HEK293T (cell line): ENCODE measurements at places on chromosomes 3 and 15.

GRCh38 chr15:74206801-74207281, 4.3 kb upstream of the STRA6 start:
- DNase-seq, result no peak

GRCh38 chr15:43229977-43230376, 9.2 kb upstream of the EPB42 start:
- DNase-seq, result no peak

DNA sequence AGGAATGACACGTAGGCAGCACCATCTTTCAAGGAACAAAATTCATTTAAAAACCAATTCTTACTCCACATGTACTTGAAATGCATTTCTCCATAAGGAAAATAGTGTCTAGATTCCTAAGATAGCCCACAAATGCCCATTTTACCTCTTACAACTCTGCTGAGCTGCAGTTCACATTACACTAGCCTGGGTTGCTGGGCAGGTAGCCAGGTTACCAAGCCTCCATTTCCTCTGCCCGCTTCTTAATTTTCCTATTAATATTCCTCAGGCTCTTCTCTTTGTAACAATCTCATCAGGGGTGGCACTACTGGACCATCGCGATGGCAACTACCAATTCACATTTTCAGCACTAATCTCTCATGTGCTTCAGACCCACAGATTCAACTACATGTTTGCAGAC, 10.8 kb downstream of the ATP13A3 start:
- no peak for DNase-seq

DNA sequence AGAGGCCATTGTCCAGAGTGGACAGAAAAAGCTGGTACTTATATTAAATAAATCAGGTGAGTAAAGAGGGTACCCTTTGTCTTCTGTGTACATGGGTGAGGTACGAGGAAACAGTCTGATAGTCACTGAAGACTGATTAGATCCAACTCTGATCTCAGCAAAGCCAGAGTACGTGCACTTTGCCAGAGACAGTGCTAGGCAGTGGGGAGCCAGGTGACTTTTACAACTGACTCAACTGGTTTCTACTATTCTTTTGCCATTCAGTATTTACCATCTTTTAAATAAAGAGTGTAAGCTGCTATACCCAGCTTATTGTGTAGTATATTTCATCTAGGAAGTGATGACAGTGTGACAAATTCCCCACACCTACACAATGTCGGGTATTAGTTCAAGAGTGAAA, 3.3 kb downstream of the GNL3 start:
- DNase-seq, result no peak

DNA sequence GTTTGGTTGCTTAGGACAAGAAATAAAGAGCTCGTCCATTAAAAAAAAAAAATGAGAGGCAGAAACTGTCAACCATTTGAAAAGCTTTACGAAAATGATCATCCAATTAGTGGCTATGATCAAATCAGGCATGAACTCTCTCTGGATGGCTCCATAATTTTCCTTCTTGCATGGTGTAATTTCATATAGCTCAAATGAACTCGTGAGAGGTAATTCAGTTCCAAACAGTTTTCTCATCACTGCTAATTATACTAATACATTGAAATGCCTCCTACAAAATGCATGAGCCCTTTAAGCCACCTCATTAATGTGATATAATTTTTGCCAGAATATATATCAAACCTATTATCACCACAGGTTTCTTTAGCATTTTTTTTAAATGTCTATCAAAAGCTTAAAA, 239.5 kb upstream of the MEIS2 start:
- DNase-seq, result no peak

DNA sequence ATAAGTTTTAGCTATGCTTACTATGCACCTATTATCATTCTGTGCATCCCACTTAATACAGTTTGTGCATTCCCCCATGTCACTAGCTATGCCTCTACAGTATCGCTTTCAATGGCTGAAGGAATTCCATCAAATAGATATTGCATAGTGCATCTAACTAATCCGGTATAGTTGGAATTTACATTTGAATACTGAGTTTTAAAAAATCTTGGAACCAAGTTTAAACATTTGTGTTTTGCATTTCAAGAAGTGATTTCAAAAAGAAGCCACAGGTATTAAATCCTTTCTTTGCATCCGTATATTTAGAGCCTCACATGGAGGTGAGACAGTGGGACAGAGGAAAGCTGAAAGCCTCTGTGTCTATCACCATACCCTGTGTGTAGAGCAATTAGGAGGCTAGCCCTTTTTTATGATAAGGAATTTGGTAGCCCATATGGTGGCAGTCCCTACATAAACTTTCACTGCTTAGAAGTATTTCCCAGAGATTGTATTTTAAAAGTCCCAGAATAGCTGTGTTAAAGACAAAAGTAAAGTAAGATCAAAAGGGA, 960.2 kb upstream of the CFAP20DC start:
- no peak for DNase-seq

DNA sequence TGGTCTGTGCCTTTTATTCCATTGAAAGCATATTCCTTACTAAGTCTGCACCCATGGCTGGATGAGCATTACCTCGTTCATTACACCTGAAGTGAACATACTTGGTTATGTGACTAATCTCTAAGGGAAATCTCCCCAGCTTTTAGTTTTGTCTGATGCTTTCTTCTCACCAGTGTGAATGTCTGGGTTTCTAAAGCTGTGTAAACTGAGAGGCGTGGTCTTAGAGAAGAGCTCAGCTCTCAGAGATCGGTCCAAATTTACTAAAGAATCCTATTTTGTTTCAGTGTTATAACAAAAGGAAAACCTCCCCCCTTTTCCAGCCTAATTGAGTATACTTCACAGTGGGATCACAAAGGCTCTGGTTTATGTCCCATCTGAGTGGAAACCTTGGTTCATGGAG, 352.3 kb downstream of the PTPRG start:
- no peak for DNase-seq

GRCh38 chr3:193746832-193747231, 153.8 kb downstream of the OPA1 start:
- no peak for DNase-seq

DNA sequence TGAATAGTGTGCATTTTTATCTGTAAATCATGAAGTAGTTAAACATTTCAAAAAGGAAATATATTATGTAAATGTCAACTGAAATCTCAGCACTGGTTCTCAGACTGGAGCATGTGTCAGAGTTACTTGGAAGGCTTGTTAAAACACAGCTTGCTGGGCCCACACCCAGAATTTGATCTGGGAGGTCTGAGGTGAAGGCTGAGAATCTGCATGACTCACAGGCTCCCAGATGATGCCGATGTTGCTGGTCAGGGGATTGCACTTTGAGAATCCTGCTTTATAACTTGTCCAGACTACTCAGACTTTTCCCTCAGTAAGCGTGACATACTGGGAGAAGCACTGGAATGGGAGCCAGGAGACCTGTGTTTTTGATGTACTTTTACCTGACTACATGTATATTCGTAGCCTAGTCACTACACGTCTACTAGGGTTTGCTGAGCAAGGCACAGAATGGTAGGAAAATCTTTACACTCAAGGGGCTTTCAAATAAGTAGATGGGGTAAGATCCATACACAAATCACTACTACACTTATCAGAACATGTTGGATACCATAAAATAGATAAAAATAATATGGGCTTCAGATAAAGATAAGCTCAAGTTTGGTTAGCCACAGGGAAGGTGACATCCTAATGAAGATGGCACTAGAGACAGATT, 77.1 kb upstream of the MEX3B start:
- no peak for DNase-seq

GRCh38 chr3:3664935-3665334, 134.3 kb upstream of the LRRN1 start:
- DNase-seq, result no peak

GRCh38 chr15:52005748-52006701, 13.0 kb upstream of the MAPK6 start:
- DNase-seq, result no peak

GRCh38 chr3:133330522-133330921, 69.3 kb upstream of the BFSP2 start:
- DNase-seq, result no peak

GRCh38 chr3:138441256-138441655, 6.8 kb downstream of the ESYT3 start:
- DNase-seq, result no peak

DNA sequence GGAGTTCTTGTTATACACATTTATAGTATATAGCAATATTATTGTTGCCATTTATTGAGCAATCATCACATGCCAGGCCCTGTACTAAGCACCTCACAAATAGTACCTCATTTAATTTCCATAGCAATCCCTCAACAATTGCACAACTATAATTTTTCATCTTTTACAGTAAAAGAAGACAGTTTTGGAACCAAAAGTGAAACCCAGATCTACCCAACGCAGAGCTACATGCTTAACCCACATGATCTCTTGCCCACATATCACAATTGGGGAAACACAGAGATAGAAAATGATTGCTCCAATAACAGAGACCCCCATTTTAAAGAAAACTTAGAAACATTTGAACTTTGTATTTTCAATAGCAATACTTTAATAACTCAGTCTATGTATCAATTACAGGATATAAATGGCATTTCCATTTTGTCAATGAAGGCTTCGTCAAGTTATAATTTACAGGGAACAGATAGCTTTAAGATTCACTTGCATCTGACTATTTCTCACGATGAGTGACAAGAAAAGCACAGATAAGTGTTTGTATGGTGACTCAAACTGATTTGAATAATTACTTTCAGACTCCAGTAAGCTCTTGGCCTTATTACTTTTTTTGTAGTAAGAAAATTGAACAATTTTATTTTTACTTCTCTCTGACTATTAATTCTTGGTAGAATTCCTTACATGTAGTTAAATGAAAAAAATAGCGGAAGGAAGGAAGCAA, 38.7 kb upstream of the CCDC50 start:
- no peak for DNase-seq

GRCh38 chr3:66376568-66376967, 124.3 kb downstream of the LRIG1 start:
- no peak for DNase-seq

DNA sequence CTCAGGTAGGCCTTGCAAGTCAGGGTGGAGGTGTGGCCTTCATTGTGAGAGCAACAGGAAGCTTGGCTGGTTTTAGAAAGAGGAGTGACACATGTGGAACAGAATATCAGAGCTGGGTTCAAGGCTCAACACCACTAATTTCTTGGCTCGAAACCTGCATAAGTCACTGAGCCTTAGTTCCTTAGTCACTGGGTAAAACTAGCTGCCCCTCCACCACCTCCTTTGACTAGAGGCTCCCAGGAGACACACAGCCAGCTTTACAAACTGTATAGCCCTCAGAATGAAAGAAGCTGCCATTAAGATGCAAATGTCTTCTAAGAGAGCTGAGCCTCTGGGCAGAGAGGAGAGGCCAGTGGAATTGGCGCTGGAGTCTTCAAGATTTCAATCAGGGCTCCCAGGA, 67.7 kb downstream of the CERS3 start:
- no peak for DNase-seq

GRCh38 chr3:165440380-165440779, 244.2 kb upstream of the SLITRK3 start:
- no peak for DNase-seq

DNA sequence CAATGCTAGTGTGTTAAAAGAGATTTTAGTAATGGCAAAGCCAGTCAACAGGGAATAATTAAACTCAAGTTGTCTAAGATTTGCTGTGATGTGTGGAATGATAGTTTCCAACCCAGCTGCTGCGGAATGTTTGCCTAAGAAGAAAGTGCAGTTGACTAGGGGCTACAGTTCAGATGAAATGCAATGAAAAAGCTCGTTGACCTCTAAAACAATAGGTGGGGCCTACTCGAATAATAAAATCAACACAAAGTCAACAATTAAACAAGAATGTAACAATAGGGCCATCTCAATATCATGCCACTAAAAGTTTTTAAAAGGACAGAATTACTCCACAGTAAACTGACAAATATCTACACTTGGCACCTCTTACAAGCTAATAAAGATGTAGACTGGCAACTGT, 484.2 kb downstream of the MECOM start:
- no peak for DNase-seq

DNA sequence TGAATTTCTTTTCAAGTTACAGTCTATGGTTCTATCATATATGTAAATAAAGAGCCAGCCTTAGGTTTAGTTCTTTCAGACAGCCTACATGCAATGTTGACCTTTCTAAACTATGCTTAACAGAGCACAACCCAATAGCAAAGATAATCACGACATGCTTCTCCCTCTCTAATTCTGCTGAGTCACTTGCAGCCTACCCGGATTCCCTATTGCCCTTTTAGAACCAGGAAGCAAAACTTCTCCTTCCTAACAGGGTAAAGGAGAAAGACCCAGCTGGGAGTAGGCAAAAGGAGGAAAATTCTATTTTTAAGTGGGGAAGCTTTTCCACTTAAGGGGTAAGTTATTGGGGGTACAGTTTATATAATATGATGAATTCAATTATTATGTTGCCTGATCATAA, 79.3 kb downstream of the SLC7A14 start:
- DNase-seq, result no peak

- DNase-seq, result no peak
Observed at GRCh38 chr15:72318408-72318942, 1.5 kb downstream of the CELF6 start.

DNA sequence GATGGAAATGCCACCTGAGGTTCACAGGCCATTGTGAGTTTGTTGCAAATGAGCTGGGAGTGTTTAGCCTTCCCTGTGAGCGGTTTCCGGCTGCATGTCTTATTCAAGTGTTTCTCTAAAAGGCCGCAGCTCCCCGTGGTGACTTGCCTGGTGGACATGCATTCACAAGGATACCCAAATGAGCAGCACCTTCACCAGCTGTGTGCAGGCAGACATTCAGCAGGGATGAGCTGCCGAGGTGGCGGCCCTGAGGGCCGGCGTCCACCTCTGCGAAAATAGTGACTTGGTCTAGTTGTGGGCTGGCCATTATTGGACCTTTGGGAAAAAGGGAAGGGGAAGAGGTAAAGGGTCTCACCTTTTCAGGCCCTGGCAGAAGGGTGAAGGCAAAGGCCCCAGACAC, 23.4 kb downstream of the SPSB4 start:
- no peak for DNase-seq

DNA sequence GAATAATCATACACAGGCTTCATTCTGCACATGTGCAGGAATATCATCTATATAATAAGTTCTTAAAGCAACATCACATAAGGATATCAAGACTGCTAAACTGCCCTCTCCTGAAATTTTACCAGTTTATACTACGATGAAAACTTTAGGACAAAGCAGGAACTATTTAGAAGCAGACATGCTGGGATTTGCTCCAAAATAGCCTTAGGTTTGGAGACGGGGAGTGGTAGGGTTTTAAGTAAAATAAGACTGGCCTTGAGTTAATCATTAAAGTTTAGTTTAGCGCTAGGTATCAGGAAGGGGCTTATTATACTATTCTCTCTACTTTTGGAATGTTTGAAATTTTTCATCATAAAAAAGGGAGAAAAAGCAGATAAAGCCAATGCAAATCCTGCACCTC, 115.8 kb downstream of the SRGAP3 start:
- no peak for DNase-seq

GRCh38 chr15:45868109-45868691, 233.4 kb downstream of the SQOR start:
- DNase-seq, result no peak

- peak; percentile 49 for DNase-seq
Observed at GRCh38 chr15:20356444-20356910, 185.1 kb downstream of the GOLGA6L6 start.

DNA sequence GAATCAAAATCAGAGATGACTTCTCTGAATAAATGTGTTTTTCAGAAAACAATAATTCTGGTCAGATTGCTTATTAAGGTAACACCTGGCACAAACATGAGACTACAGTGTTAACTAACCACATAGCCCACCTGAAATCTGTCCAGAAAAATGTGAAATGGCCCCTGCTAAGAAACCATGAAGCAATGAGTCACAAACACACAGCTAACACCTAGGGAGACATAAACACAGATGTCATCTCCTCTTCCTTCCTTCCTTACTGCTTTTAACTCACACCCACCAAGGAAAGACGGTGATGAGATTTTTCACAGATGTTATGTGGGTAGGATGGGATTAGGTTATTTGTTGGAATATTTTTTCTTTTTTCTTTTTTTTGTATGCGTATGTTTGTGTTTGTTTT, 315.0 kb upstream of the STAC start:
- no peak for DNase-seq
